ENCODE measurements at places on chromosomes 1 and 21. TPM values are rescaled to one million over a fixed set of nuclear protein-coding genes. Genes with fewer than 3 reads are reported as not detected.

Gene PTPN14
- total RNA-seq: 32.3 TPM

Gene LENEP
- total RNA-seq: 0.52 TPM

Gene MYOC
- total RNA-seq: not detected

DNA sequence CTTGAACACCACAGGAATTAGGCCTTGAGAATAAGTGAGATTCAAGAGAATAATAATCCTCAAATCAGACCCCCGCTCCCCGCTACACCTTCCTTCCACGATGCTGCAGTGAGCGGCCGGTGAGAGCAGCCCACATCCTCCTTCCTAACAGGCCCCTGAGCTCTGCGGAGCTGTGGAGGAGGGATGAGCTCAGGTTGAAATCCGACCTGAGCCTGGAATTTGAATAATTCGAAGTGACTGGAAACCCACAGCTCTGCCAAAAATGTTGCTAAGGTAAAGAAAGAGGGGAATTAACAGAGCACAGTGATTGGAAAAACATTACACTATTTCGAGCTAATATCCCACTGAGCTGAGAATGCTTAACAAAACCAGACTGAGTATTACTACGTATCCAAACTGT lies 90.0 kb downstream of the URB2 start:
- no peaks in the 10 kb centered on the region for H3K36me3 ChIP-seq
- no peak overlapping the region for H3K27ac ChIP-seq
- no peak for DNase-seq
- H3K27me3 ChIP-seq: no peaks in the 10 kb centered on the region
- H3K4me1 ChIP-seq: peaks cover 15% of the 10 kb centered on the region

Gene MARK1
- total RNA-seq: 14.3 TPM

- no peaks in the 10 kb centered on the region for H3K4me1 ChIP-seq
- no peak for DNase-seq
- H3K27me3 ChIP-seq: no peaks in the 10 kb centered on the region
- H3K4me3 ChIP-seq: no peak overlapping the region
Observed at GRCh38 chr1:163709636-163710035, 387.9 kb downstream of the NUF2 start.

DNA sequence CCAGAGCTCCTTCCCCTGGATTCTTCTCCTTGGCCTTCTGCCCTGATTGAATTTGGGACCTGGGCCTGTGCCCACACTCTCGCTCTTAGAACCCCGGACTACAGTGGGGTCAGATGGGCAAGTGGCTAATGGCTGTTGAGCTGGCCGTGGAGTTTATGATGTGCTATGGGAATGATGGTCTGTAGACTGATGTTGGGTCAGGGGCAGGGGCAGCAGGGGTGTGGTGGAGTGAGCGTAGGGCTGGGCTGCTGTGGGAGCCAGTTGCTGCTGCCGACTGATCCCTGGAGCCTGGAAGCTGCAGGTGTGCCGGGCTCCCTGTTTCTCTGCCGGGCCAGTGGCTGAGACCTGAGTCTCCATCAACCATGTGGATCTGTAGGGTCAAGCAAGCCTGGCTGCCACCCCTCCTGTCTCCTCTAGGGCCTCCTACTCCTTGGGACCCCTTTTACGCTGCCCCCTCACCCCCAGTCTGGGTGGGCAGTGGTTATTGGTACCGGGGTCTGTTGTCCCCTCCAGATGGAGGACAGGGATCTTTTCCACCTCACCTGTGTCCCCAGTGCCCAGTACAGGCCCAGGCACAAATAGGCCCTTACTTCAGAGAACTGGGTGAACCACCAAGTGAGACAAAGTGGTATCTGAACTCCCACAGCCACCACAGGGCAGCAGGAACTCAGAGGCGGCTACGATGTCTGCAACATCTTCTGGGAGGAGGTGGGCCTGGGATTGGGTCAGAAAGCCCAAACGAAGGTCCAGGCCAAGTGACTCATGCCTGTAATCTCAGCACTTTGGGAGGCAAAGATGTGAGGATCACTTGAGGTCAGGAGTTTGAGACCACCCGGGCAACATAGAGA lies 5.1 kb downstream of the PODN start:
- H3K36me3 ChIP-seq: no peaks in the 10 kb centered on the region
- no peak overlapping the region for H3K27ac ChIP-seq
- DNase-seq: peak; percentile 58
- peaks cover 5% of the 10 kb centered on the region for H3K4me1 ChIP-seq
- no peak overlapping the region for H3K4me3 ChIP-seq
